ENCODE measurements at places on chromosomes 4 and X. TPM values are rescaled to one million over a fixed set of nuclear protein-coding genes. Genes with fewer than 3 reads are reported as not detected.

- DNase-seq = no peak
- no peaks in the 10 kb centered on the region for H3K4me1 ChIP-seq
- H3K4me3 ChIP-seq = no peak overlapping the region
- H3K27me3 ChIP-seq = no peaks in the 10 kb centered on the region
Observed at GRCh38 chrX:72107320-72107719, 24.4 kb downstream of the RTL5 start.

GRCh38 chr4:7516096-7516772, 81.5 kb upstream of the PSAPL1 start:
- peaks cover 21% of the 10 kb centered on the region for H3K4me1 ChIP-seq
- no peak for DNase-seq
- H3K27ac ChIP-seq = no peak overlapping the region
- H3K4me3 ChIP-seq = no peak overlapping the region
- H3K36me3 ChIP-seq = no peaks in the 10 kb centered on the region

DNA sequence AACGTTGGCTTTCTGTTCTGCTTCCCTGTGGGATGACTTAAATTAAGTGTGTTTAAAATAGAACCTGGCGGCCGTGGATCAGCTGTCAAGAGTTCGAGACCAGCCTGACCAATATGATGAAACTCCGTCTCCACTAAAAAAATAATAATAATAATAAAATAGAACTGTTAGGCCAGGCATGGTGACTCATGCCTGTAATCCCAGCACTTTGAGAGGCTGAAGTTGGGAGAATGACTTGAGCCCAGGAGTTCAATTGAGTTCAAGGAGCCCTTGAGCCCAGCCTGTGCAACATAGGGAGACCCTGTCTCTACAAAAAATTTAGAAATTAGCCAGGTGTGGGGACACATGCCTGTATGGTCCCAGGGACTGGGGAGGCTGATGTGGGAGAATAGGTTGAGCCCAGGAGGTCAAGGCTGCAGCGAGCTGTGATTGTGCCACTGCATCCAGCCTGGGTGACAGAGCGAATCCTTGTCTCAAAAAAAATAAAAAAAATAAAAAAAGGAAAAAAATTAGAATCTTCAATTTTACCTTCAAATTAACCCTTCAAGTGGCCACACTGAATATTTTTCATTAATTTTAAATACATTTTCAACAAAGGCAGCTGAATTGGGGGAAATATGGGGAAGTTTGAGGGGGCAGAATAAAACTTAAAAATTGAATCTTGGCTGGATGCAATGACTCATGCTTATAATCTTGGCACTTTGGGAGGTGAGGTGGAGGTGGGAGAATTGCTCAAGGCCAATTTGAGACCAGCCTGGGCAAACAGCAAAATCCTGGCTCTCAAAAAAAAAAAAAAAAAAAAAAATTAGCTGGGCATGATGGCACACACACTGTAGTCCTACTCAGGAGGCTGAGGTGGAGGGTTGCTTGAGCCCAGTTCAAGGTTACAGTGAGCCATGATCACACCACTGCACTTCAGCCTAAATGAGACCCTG, 31.8 kb upstream of the HSD17B13 start:
- H3K4me3 ChIP-seq = no peak overlapping the region
- no peaks in the 10 kb centered on the region for H3K4me1 ChIP-seq
- H3K27ac ChIP-seq = no peak overlapping the region
- no peaks in the 10 kb centered on the region for H3K36me3 ChIP-seq

The CXorf65 gene
- total RNA-seq = not detected

Measured in neural progenitor cell (in vitro differentiated cells).